ENCODE measurements at places on chromosomes 2 and 18.
A peak's percentile ranks its signal among the peaks of the same experiment; 100 is the strongest.

DNA sequence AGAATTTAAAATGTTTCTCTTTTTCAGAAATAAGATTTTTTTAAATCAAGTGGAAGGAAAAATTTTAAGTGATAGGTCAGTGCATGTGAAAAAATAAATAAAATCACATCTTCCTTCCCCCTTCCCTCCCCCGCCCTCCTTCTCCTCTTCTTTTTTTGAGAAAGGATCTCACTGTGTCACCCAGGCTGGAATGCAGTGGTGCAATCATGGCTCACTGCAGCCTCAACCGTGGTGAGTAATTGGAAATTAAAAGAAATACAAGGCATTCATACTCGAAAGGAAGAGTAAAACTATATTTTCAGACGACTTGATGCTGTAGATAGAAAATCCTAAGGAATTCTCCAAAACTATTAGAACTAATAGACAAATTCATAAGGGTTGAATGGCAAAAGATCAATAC is 16.9 kb upstream of the CRACDL start:
- no peak for DNase-seq

DNA sequence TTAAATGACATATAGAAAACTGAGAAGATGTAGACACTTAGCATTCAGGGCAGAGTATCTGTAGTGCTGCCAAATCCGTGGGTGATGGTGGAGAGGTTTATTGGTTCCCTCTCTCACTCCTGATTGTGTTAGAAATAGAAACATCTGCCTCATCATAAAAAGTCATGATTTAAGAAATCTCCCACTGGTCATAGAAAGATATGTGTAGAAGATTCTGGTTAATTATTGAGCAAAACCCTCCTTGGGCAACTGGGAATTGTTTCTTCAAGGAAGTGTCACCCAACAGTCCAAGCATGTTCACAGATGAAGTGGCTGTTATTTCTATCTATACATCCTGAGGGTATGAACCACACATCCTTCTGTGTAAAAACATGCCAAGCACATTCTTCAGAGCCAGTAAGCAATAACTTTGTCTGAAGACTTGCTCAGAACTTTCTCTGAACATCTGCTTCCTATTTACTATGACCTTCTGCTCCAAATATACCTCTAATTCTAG is 33.6 kb upstream of the CHRNA1 start:
- no peak for DNase-seq

- DNase-seq, result no peak
Measured at GRCh38 chr2:210324458-210324857, 9.5 kb upstream of the MYL1 start.

- DNase-seq, result no peak
Measured at GRCh38 chr2:29829841-29830240, 91.5 kb downstream of the ALK start.

DNA sequence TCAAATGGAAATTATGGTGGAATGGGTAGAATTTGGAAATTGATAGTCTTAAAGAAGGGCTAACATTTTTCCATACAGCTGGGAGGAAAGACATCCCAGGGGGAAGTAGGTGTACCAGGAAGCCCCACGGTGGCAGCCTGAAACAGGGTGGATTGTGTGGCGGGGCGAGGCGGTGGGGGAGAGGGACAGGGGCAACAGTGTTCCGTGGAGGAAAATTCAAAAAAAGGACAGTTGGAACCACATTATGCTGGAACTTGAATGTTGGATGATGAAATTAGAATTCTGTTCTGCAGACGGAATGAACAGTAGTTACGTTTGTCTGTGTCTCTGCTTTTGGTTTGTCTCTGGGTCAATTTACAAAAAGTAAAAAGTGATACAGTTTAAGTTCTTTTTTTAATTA is 10.6 kb upstream of the CIB4 start:
- DNase-seq, result no peak

DNA sequence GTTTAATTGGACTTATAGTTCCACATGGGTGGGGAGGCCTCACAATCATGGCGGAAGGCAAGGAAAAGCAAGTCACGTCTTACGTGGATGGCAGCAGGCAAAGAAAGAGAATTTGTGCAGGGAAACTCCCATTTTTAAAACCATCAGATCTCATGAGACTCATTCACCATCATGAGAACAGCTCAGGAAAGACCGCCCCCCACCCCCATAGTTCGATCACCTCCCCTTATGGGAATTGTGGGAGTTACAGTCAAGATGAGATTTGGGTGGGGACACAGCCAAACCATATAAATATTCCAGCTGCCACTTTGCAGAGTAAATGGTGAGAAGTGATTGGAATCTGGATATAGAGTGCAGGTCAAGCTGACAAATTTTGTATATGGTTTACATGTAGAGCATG is 187.4 kb downstream of the ARL4C start:
- DNase-seq, result no peak

GRCh38 chr2:47222826-47223554 is 67.9 kb upstream of the STPG4 start:
- DNase-seq, result no peak

- no peak for DNase-seq
Measured at GRCh38 chr2:98902209-98903063, 33.6 kb downstream of the CRACDL start.

DNA sequence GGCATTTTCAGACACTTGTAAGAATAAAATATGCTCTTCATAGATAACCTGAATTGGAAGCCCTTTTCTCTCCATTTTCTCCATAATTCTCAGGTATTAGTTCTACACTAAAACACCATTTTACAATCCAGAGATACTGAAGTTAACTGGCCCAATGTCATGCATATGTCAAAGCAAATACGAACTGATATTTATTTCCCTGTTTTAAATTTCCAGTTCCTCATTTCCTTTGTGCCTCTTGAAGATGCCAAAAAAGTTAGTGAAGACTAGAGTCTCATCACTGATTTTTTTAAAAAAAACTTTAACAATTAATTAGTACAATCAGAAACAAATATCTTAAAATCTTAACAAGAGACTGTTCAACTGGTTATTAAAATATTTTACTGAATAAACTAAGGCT is 52.8 kb upstream of the ITGB6 start:
- no peak for DNase-seq

- peak; percentile 69 for DNase-seq
Measured at GRCh38 chr2:197786010-197786877, 1.1 kb upstream of the BOLL start.

DNA sequence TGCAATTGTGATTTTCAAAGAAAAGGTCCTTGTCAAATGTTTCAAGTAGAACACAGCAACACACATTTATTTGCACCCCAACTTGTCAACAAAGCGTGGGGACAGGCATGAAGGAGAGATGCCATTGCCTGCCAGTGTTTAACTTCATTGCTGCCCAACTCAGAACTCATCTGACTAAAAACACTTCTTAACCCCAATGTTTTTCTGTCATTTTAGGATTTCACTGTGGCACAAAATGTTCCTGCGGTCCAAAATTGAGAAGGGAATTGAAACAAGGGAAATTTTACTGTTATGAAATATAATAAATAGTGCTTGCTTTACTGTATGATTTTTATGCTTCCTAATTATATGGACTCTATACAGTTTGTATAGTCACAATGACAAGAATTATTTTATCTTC is 45.7 kb downstream of the PMAIP1 start:
- no peak for DNase-seq

DNA sequence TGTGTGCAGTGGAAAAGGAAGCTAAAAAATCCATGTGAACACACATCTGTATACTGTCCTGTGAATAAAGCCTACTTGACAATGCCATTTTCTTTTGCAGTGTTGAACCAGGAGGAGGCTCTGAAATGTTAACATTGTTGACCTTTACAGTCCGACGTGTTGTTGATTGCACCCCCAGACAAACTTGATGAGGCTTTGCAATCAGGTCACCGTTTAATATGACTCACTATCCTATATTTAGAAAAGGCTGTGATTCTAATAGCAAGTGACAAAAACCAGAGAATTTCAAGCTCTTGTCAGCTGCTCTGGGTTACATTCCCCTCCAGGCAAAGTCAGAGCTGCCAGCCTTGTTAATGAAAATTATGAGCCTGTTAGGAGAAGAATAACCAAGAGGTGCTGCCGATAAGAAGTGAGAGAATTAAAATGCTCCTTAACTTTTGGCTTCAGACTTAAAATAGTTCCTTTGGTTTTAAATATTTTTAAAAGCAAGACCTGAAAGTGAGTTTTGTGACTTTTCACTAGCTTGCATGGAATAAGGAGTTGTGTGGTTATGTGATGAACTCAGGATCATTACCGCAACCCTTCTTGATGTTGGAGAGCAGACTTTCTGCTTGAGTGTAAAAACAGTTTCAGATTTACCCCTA is 162.1 kb downstream of the QPCT start:
- no peak for DNase-seq
